SK-N-MC (cell line): ENCODE measurements at places on chromosomes 2 and 18.
A peak's percentile ranks its signal among the peaks of the same experiment; 100 is the strongest.

DNA sequence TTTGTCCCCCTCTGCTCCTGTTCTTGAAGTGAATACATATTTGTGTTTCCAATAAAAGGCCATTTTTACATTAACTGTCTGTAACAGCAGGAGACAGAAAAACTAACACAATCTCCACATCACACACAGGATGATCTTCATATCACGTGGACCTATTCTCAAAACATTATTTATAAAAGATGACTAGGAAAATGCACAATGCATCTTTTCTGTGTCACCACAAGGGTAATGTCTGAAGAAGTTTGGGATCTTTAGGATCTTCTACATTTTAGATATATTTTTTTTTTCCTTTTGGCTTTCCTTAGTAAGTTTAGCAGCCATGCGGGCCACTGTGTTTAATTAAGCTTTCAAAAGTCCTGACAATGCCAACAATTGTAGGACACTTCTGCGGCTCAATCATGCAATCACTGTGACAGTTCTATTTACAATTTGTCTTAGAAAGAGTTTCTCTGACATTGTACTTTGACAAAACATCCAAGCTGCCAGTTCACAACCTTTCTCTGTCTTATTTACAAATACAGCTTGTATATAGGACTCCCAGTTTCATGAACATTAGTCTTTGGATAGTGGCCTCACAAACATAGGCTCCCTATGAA lies 12.3 kb downstream of the BCL11A start:
- DNase-seq = no peak

GRCh38 chr18:24075767-24076597 lies 61.4 kb downstream of the TTC39C start:
- DNase-seq = no peak

DNA sequence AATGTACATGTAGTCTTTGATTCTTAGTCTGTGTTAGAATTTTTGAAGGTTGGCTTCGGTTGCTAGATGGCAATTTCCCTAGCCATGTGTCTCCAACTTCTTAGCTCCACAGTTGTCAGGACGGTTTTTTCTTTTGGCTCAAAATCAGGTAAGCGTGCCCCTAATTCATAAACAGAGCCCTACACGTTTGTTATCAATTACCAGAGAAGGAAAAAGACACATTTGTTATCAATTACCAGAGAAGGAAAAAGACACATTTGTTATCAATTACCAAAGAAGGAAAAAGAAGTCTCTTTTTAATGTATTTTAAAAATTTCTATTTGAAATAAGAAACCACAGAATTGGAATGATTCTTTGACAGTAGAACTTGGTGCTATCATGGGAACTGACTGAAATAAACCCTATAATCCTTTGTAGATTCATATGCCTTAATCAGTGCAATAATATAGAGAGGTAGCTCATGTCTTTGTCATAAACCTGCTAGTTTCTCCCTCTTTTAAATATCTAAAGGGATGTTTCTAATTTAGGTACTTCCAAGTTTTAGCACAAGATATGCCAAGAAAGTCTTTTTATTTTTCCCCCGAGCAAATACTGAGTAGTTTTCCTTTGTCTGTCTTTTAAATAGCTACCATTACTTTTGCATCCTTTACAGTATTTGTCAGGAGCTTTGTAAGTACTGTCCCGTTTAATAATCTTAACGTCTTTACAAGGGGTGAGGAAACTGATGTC lies 35.9 kb downstream of the CAMKMT start:
- DNase-seq = peak; percentile 3

DNA sequence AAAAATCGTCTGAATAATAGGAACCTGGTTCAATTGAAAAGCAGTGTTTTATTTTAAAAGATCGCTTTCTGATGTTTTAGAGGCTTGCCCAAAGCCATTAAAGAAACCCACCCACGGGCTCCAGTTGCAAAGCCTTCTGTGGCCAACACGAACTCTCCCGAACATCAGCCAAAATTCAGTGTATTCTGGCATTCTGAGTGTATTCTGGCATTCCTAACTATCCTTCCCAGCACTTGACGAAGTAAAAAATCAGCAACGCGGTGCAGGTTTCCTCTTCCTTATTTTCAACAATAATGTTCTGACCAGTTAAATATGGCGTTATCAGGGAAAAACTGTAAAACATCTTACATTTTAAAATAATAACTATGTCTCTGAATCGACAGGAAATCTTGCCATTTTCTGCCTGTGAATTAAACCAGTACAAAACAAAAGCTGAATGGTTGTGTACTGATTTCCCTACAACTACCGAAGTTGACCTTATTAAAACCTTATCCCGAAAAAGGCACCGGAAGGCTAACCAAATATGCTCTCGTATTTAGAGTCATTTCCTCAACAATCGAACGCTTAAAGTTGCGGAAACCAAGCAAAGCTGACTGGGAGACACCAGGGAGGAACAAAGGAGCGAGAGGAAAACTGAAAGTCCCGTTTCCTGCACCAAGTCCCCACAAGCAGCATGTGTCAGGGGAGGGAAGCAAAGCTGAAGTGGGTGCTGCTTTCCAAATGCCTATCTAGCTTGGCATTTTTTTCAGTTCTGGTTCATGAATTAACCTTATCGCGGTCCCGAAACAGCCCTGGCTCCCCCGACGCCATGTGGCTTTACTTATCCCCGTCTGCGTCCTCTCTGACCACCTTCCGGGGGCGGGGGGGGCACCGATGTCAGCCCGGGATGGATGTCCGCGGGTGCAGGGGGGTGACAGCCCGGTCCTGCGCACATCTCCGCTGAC lies 44.3 kb downstream of the ZNF516 start:
- DNase-seq = peak; percentile 32

- no peak for DNase-seq
These were observed 179.8 kb downstream of the SEPTIN10 start for GRCh38 chr2:109433926-109434325.

GRCh38 chr2:137896467-137896866 lies 67.8 kb upstream of the HNMT start:
- no peak for DNase-seq

DNA sequence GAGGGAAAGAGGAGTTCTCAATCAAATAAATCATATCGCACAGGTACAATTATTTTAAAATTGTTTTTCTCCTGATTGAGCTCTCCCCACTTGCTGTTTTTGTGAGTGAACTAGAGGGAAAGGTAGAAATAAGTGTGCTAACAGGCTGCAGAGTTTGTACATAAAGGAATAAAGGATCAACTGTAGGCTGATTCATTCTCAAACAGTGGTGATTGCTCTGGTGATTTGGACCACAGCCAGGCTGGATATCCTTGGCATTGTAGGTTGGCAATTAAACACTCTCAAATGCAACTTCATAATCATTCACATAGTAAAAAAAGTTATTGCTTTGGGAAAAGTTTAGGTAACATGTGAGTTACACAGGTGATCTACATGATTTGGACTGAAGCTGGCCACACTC lies 29.8 kb downstream of the LRP1B start:
- no peak for DNase-seq

GRCh38 chr2:147646818-147647468 lies 197.9 kb upstream of the ACVR2A start:
- no peak for DNase-seq

GRCh38 chr2:237982039-237982725 lies 15.4 kb downstream of the UBE2F start:
- no peak for DNase-seq

DNA sequence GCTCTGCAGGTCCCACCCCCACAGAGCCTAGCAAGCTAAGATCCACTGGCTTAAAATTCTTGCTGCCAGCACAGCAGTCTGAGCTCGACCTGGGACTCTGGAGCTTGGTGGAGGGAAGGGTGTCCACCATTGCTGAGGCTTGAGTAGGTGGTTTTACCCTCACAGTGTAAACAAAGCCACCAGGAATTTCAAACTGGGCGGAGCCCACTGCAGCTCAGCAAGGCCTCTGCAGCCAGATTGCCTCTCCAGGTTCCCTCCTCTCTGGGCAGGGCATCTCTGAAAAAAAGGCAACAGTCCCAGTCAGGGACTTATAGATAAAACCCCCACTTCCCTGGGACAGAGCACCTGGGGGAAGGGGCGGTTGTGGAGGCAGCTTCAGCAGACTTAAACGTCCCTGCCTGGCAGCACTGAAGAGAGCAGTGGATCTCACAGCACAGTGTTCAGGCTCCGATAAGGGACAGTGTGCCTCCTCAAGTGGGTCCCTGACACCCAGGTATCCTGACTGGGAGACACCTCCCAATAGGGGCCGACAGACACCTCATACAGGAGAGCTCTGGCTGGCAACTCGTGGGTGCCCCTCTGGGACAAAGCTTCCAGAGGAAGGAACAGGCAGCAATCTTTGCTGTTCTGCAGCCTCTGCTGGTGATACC lies 20.0 kb upstream of the NEMP2 start:
- DNase-seq = no peak

GRCh38 chr18:34493566-34494358 lies 216.3 kb upstream of the DTNA start:
- no peak for DNase-seq

GRCh38 chr2:51953931-51954330 lies 922.0 kb upstream of the NRXN1 start:
- DNase-seq = no peak

- DNase-seq = no peak
These were observed 302.9 kb upstream of the ERBB4 start for GRCh38 chr2:212841460-212841859.

GRCh38 chr2:98472961-98473746 lies 28.5 kb downstream of the INPP4A start:
- DNase-seq = no peak

- no peak for DNase-seq
These were observed 3.0 kb downstream of the SP5 start for GRCh38 chr2:170717991-170718589.

GRCh38 chr2:97739020-97739892 lies 25.9 kb downstream of the ZAP70 start:
- DNase-seq = no peak

DNA sequence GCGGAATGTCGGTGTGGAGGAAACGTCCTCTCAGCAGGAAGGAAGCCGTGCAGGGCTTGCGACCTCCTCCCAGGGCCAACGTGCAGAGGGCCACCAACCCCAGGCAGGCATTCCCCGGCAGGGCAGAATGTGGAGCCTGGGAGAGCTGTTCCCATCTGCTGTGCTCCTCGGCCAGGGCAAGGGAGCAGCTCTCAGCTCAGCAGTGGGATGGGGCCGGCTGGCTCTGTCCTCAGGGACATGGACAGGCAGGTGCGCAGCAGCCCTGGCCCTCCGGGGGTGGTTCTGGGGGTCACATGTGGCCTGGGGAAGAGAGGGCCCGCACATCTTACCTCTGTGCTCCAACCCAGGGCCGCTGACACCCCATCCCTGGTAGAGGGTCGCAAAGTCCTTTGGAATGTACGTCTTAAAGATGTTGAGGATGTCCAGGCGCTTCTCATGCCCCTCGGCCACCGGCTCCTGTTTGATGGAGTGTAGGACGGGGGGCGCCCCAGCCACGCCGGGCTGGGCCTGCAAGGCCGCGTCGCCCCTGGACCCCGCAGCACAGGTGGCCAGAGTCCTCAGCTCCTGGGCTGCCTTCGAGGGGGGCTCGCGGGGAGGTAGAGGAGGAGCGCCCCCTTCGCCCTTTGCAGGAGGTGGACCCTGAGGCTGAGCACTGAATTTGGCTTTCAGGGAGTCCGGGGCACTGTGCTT lies 116.4 kb downstream of the ZNF516 start:
- no peak for DNase-seq
